Stimulated activated naive CD4-positive, alpha-beta T cell treated with Interleukin-2 at 50 U/mL for 16 hours (primary cell): ENCODE measurements at places on chromosomes 7 and 10.

DNA sequence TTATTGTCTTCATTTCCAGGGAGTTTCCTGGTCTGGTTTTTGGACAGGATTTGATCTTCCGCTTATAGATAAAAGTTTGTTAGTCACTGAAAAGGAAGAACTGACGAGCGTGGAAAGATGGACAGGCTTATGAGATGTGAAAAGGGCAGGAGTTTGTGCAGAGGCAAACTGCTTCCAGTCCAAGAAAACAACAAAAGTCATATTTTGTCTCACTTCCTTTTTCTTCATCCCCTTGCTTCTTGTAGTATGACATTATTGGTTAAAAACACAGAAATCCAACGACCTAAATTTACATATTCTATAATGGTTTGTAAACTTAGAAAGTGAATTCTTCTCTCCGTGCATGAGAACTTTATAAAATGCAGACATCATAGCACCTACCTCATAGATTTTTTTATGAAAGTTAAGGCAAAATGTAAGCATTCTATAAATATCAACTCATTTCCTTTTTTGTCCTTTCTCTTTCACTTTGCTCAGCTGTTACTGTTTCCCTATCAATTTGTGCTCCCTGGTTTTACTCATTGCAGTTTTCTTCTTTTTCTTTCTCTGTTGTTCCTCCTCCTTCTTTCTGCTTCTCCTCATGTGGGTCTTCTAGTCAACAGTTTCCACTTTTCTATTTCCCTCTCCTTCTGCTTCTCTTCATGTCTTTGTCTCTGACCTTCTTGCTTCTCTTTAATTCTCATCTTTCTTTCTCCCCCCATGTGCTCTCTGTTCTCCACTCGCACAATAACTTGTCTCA is 370.2 kb downstream of the ARL4A start:
- no peak for DNase-seq

- no peak for DNase-seq
Measured at GRCh38 chr10:91864744-91865143, 44.5 kb downstream of the FGFBP3 start.

GRCh38 chr10:28509286-28509685 is 23.6 kb upstream of the WAC start:
- no peak for DNase-seq

DNA sequence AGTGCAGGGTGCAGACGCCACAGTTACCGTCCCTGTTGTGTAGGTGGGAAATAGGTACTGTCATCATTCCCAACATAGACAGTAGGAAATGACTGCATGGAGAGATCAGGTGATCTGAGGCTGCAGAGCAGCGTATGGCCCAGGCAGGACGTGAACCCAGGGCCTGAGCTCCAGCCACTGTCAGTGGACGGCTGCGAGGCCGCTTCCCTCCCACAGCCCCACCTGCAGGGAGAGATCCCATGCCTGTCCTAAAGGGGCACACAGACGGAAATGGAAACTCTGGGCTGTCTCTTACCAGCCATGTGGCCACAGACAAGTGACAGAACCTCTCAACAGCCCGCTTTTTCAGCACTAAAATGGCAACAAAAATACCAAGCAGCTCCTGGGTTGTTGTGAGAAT is 44.5 kb upstream of the MNX1 start:
- DNase-seq: no peak

GRCh38 chr10:75240329-75241076 is 4.7 kb upstream of the COMTD1 start:
- no peak for DNase-seq

GRCh38 chr10:27482984-27483956 is 20.8 kb upstream of the RAB18 start:
- DNase-seq: no peak

DNA sequence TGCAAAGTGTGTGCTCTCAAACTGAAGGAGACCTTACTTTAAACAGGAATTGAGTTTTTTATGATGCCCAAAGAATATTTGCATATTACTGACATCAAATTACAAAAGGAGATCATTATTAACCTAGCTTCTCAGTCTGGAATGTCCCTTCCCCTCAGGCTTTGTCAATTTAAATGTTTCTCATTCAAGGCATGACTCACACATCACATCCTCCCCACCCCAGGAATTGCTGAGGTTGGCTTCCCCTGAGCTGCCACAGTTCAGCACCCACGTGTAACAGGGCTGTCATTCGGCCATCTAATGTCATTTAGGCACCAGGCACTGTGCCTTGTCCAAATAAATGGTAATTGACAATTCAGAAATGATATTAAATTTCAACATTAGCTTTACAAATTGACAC is 305.9 kb upstream of the MGMT start:
- DNase-seq: no peak

GRCh38 chr10:132166216-132166950 is 20.4 kb upstream of the DPYSL4 start:
- no peak for DNase-seq

DNA sequence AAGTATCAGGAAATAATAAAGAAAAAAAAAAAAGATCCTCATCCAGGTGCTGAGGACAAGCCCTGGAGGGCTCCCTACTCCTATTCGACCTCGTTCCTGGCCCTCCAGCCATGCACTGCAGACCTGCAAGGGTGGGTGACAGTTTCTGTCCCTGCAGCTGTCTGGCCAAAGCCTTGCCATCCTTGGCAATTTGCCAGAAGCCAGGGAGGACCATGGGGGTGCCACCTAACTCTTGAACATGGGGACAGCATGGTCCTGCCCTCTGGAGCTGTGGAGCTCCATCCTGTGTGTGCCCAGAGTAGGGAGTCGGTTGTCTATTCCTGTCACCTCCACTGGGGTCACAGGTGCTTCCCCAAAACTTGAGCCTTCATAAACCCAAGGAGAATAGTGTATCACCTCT is 27.8 kb downstream of the DMBT1 start:
- DNase-seq: no peak

DNA sequence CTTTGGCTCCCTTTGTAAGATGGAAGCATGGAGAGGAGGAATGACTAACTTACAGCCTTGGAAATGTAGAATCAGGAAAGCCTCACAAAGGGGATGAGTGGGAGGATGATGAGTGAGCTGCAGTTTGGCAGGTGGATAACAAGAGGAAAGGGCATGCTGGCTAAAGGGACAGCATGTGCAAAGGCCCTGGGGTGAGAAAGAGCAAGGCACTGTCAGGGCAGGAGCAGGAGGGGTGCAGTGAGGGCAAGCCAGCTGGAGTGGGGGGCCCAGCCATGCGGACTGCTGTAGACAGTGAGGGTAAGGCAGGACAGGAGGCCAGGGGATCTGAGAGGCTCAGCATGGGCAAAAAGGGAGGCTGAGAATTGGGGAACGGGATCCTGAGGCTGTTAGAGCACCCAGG is 20.5 kb downstream of the TLL2 start:
- DNase-seq: no peak

GRCh38 chr7:33774762-33775523 is 130.4 kb upstream of the BMPER start:
- DNase-seq: no peak

- DNase-seq: no peak
Measured at GRCh38 chr10:68516766-68517165, 10.6 kb downstream of the SLC25A16 start.

DNA sequence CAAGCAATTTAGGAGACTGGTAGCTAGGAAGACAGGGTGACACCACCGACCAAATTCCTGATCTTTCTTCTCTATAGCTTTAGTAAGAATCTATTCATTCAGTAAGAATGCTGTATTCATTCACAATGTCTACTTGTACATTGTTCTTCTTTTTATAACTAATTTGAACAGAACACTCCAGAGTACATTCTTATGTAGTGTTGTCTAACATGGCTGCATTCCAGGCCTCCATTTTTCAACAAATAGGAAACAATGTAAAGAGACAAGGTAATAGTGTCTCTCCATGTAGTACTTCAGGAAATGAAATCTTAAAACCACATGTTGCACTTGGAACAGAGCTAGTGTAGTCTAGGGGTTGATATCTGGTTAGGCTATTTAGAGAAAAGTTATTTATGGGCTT is 1.8 kb downstream of the VCL start:
- no peak for DNase-seq

DNA sequence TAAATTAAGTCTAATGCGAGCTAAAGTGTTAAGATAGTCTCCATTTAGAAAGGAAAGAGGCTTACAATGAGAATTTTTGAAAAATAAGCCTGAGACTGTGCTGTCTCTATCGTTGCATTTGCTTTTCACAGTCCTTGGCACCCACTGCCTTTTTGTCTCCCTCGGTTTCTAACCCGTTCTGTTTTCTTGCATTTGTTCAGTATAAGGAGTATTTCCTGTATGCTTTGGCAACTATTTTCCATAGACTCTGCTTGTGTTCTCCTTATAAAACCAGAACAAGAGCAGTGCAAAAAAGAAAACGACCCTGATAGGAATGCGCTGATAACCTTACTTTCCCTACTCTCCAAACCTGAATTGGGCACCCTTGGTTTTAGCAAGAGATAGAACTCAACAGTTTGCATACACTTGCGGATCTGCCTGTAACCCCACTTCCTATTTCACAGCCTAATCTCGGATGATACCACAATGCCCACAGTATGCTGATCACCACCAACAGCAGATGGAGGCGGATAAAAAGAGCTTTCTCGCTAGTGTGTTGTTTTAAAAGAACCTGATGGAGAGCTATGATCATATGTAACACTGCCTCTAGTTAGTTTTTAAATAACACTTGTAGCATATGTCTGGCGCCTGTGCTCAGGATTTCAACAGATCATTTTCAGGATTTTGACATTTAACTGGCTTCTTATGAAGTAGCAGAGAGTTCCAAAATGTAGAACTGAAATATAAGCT is 1.6 kb upstream of the ARHGAP12 start:
- no peak for DNase-seq

- no peak for DNase-seq
Measured at GRCh38 chr10:99297033-99297432, 32.1 kb upstream of the CNNM1 start.
